Fibroblast of upper back skin (primary cell): ENCODE measurements at places on chromosomes 16 and 17.
A peak's percentile ranks its signal among the peaks of the same experiment; 100 is the strongest.

- DNase-seq: no peak
Observed at GRCh38 chr16:50744881-50745280, 3.0 kb downstream of the CYLD start.

- DNase-seq: peak; percentile 52
Observed at GRCh38 chr16:54632322-54633220, 298.1 kb upstream of the IRX5 start.

GRCh38 chr17:65020284-65020683 is 36.3 kb downstream of the GNA13 start:
- peak; percentile 72 for DNase-seq

- no peak for DNase-seq
Observed at GRCh38 chr17:35087731-35088355, 24.3 kb upstream of the RFFL start.

DNA sequence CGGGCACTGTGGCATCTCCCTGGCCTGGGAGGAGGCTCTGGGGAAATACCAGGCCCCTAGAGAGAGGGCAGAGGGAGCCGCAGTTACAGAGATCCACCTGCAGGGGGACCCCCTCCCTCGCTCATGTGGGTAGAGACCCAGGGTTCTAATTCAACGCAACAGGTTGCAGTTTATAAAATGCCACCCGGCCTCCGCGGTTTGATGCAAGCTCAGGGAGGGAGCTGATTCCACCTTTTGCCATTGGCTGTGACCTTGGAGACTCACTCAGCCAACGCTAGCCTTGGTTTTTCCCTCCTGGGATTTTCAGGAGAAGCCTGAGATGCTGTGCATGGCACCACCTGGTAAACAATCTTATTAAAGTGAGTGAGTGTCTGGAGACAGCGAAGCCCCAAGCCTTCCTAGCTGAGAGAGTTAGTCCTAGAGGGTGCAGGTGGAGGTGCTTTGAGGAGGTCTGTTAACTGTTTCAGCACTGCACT is 12.1 kb downstream of the TTLL6 start:
- DNase-seq: peak; percentile 43

GRCh38 chr16:72721981-72722380 is 325.9 kb downstream of the ZFHX3 start:
- no peak for DNase-seq

- peak; percentile 26 for DNase-seq
Observed at GRCh38 chr16:88437367-88437964, 15.6 kb upstream of the ZFPM1 start.

DNA sequence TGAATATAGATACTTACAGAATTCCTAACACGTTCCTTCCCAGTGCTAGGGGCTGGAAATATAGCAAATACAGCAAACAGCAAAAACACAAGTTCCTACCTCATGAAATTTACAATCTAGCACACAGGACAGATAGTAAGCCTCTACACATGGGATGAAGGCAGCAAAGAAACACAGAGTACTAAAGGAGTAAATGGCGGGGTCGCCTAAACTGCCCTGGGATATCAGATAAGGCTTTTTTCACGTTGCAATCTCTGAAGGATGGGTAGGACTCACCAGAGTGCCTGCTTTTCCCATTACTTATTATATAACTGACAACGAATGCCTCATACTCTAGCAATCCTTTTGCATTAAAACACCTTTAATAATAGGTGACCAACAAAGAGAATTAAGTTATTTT is 19.8 kb downstream of the CEP112 start:
- DNase-seq: no peak

GRCh38 chr17:42405076-42405475 is 16.8 kb upstream of the STAT3 start:
- no peak for DNase-seq
